Activated CD4-positive, alpha-beta T cell treated with anti-CD3 and anti-CD28 coated beads, Interleukin-2, amount 10 ng/mL, durations not matched to agents 7 days and 5 days (primary cell): ENCODE measurements at places on chromosomes 4 and X.

- DNase-seq, result no peak
- H3K36me3 ChIP-seq, result peaks cover 37% of the 10 kb centered on the region
- peaks cover 21% of the 10 kb centered on the region for H3K4me1 ChIP-seq
- no peak overlapping the region for H3K4me3 ChIP-seq
- H3K27me3 ChIP-seq, result no peaks in the 10 kb centered on the region
Measured at GRCh38 chrX:135347381-135348016, 38.2 kb downstream of the ETDC start.

GRCh38 chr4:2080429-2081300, 21.5 kb downstream of the NAT8L start:
- H3K27ac ChIP-seq, result no peak overlapping the region
- H3K36me3 ChIP-seq, result no peaks in the 10 kb centered on the region
- no peaks in the 10 kb centered on the region for H3K4me1 ChIP-seq
- no peak overlapping the region for H3K4me3 ChIP-seq
- H3K27me3 ChIP-seq, result no peaks in the 10 kb centered on the region
- DNase-seq, result no peak

GRCh38 chr4:89064848-89065247, 7.9 kb upstream of the FAM13A start:
- peaks cover 4% of the 10 kb centered on the region for H3K4me1 ChIP-seq
- H3K27ac ChIP-seq, result no peak overlapping the region
- no peaks in the 10 kb centered on the region for H3K27me3 ChIP-seq

DNA sequence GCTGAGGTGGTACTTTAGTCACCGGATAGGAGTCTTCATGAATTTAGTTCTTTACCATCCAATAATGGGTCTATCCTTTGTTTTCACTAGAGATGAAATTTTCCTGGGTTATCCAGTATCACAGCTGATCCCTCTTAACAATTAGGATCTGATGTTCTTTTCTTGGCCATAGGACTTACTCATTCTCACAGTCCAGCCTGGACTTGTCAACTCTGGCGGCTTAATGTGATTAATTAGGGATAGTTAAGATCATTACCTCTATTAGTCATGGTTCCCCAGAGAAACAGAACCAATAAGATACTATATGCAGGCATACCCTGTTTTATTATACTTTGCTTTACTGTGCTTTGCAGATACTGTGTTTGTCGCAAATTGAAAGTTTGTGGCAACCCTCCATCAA, 272.7 kb upstream of the FAT4 start:
- no peaks in the 10 kb centered on the region for H3K4me1 ChIP-seq
- no peak overlapping the region for H3K27ac ChIP-seq
- no peaks in the 10 kb centered on the region for H3K27me3 ChIP-seq
- H3K36me3 ChIP-seq, result no peaks in the 10 kb centered on the region
- no peak overlapping the region for H3K4me3 ChIP-seq

- no peak overlapping the region for H3K27ac ChIP-seq
- no peaks in the 10 kb centered on the region for H3K4me1 ChIP-seq
- H3K4me3 ChIP-seq, result no peak overlapping the region
- no peaks in the 10 kb centered on the region for H3K36me3 ChIP-seq
- DNase-seq, result no peak
- peaks cover 8% of the 10 kb centered on the region for H3K27me3 ChIP-seq
Measured at GRCh38 chr4:119329835-119330620, 8.1 kb upstream of the FABP2 start.

- H3K27ac ChIP-seq, result no peak overlapping the region
- no peak for DNase-seq
- peaks cover under 1% of the 10 kb centered on the region for H3K36me3 ChIP-seq
- no peak overlapping the region for H3K4me3 ChIP-seq
- no peaks in the 10 kb centered on the region for H3K27me3 ChIP-seq
- H3K4me1 ChIP-seq, result no peaks in the 10 kb centered on the region
Measured at GRCh38 chrX:139844884-139845283, 88.0 kb downstream of the ATP11C start.

- H3K27ac ChIP-seq, result no peak overlapping the region
- no peak for DNase-seq
- no peaks in the 10 kb centered on the region for H3K36me3 ChIP-seq
- H3K4me3 ChIP-seq, result no peak overlapping the region
- H3K27me3 ChIP-seq, result no peaks in the 10 kb centered on the region
Measured at GRCh38 chr4:11632483-11632882, 203.8 kb upstream of the HS3ST1 start.

DNA sequence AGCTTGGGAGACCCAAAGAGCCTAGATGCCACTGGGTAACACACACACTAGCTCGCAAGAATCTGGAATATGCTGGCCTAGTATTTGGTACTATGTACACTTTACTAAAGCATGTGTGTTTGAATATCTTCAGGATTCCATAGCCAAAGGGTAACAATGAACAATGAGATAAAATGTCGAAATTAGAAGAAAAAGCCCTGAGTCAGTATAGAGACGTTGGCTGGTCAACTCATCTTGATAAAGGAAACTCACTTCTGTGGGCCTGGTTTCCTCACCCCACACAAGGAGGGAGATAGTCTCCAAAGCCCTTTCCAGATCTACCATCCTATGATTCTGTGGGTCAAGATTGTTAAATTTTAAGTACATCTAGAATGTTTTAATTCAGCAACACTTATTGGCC, 6.9 kb downstream of the ZDHHC9 start:
- no peak overlapping the region for H3K27ac ChIP-seq
- H3K4me3 ChIP-seq, result no peak overlapping the region
- no peaks in the 10 kb centered on the region for H3K27me3 ChIP-seq
- no peak for DNase-seq
- no peaks in the 10 kb centered on the region for H3K36me3 ChIP-seq

DNA sequence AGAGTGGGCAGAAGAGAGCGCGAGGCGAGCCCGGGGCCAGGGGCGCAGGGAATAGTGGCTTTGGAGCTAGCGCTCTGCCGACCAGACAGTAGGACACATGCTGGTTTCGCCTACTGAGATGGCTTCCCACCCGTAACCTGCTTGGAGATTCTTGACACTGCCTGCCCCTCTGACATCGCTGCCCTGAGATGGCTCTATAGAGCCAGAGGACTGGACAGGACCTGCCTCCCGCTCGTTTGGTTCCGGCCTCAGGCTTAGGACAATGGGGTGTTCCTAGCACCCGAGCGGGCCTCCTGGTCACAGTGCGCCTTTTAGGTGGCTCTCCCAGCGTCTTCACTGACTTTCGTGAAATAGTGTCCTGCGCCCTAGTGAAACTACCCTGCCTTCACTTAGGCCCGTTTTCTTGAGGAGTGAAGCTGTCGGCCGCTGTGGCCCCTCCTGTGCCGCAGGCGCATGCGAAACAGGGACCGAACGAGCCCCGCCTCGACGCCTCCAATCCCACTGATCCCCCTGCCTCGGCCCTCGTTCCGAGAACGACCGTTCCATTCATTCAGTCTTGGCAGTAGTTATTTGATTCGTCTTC, 608 bp downstream of the TAF1 start:
- H3K27ac ChIP-seq, result peak overlapping the region; percentile 99
- H3K36me3 ChIP-seq, result peaks cover 28% of the 10 kb centered on the region
- peak; percentile 21 for DNase-seq
- H3K27me3 ChIP-seq, result no peaks in the 10 kb centered on the region
- H3K4me1 ChIP-seq, result peaks cover 32% of the 10 kb centered on the region

DNA sequence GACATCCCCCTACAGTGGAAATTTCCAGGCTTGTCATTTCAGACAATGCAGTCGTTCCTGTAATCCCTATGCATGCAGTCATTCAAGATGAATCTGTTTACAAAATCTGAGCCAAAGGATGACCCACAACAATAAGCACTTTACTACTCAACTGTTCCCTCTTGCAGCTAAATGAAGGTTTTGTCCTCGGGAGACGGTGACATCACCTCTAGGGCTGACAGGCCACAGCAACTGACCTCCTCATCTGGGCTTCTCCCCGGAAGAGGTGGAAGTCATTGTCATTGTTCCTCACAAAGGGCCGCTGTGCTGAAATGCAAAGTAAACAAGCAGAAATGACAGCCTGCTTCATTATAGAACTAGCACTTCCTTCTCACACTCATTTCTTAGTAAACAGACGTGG, 29.2 kb downstream of the CLRN2 start:
- no peak for DNase-seq
- H3K36me3 ChIP-seq, result no peaks in the 10 kb centered on the region
- H3K4me1 ChIP-seq, result peaks cover 6% of the 10 kb centered on the region
- H3K4me3 ChIP-seq, result no peak overlapping the region
- no peak overlapping the region for H3K27ac ChIP-seq

DNA sequence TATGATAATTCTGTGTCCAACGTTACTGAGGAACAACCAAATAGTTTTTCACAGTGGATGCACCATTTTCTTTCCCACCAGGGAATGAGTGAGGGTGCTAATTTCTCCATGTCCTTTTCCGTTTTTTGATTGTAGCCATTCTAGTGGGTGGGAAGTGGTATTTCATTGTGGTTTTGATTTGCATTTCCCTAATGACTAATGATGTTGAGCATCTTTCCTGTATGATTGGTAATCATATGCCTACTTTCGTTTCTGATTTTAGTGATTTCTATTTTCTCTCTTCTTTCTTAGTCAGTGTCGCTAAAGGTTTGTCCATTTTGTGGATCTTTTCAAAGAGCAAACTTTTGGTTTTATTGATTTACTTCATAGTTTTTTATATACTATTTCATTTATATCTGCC, 32.1 kb upstream of the TEX13D start:
- no peak for DNase-seq
- peak overlapping the region; percentile 51 for H3K27ac ChIP-seq
- H3K4me1 ChIP-seq, result peaks cover 18% of the 10 kb centered on the region
- H3K36me3 ChIP-seq, result no peaks in the 10 kb centered on the region
- H3K27me3 ChIP-seq, result no peaks in the 10 kb centered on the region

- H3K4me1 ChIP-seq, result peaks cover 6% of the 10 kb centered on the region
- H3K27me3 ChIP-seq, result peaks cover 2% of the 10 kb centered on the region
- no peak overlapping the region for H3K4me3 ChIP-seq
- no peak overlapping the region for H3K27ac ChIP-seq
- no peaks in the 10 kb centered on the region for H3K36me3 ChIP-seq
Measured at GRCh38 chrX:44494357-44494756, 48.3 kb downstream of the FUNDC1 start.

DNA sequence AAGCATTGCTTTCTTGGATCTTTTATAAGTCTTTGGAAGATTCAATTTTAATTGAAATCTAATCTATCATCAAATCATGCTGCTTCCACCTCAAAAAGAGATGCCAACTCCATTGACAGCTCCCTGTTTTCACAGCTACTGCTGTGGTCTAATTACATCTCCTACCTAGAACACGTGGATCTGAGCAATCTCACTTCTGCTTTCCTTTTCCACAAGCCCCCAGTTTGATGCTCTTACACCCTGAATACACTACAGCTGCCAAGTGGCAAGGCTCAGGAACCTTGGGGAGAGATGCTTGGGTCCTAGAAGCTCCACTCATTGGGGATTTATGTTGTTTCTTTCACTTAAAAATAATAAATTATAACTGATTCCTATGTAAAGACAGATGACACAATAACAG, 172.0 kb downstream of the CFAP299 start:
- no peak overlapping the region for H3K27ac ChIP-seq
- H3K4me1 ChIP-seq, result peaks cover 14% of the 10 kb centered on the region
- H3K27me3 ChIP-seq, result no peaks in the 10 kb centered on the region
- no peak overlapping the region for H3K4me3 ChIP-seq
- H3K36me3 ChIP-seq, result no peaks in the 10 kb centered on the region

DNA sequence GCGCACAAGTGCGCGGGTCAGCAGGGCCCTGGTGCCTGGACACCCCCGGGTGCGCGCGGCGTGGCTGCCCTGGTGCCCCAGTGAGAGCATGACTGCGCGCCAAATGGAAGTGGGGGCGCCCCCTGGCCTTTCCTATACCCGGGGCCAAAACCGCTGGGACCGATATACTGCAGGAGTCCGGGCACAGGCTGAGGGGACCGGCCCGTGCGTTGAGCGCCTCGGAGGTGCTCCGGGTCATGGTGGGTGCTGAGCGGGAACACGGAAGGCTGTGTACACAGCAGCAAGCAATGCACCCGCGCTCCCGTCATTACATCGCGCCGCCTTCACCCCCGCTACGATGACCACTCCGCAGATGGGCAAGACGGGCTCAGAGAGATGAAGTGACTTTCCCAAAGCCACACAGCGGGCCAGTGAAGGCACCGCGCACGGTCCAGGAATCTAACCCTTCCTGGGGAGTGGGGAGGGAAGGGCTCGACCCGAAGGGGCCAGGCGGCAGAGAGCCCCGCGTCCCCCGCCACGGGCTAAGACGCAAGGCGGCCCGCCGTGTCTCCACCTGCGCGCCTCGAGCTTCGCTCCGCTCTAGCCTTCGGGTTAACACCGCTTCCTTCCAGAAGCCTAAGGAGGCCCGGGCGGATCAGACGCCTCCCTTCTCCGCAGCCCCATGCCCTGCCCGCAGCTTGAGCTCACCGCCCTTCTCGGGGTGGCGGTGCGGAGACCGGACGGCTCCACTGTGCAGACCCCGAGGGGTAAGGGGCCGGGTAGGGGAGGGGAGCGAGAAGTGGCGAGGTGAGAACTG, 11.3 kb downstream of the HMX1 start:
- no peak overlapping the region for H3K4me3 ChIP-seq
- peak overlapping the region; percentile 73 for H3K27ac ChIP-seq
- no peaks in the 10 kb centered on the region for H3K36me3 ChIP-seq
- peaks cover 3% of the 10 kb centered on the region for H3K4me1 ChIP-seq

DNA sequence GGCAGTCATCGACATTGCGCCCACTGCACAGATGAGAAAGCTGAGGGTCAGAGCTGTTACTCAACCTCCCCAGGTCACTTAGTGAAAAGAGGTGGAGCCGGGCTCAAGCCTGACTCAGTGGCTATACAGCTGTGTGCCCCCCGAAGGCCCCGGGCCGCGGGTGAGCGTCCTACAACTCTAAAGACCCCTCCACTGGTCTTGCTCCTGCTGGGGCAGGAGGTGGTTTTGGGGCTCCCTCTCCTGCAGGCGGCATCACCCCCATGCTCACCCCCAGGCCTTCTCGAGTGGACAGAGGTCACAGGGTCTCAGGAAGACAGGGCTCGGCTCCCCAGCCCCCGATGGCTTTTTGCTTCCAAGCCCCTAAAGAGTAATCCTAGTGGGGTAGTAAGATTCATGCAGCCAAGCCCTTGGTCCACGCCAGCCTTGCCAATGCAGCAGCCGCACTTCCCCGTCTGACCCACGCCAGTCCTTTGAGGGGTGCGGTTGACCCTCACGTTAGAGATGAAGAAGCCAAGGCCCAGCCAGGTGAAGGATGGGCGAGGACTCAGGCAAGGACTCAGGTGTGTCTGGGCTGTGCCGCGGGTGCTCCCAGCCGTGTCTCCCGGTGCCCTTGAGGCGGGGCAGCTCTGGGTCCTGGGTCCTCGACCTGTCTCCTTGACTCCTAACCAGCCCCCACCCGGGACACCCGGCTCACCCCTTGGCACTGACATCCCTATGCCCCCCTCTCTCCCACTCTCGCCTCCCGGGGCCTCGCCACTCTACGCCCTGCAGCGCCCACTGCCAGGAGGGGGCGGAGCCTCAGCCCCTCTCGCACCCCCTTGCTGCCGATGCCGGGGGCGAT, 200.4 kb downstream of the AFAP1 start:
- no peaks in the 10 kb centered on the region for H3K27me3 ChIP-seq
- DNase-seq, result no peak
- H3K4me1 ChIP-seq, result no peaks in the 10 kb centered on the region
- no peak overlapping the region for H3K27ac ChIP-seq
- no peak overlapping the region for H3K4me3 ChIP-seq
